Heart right ventricle (tissue), 16 donors: ENCODE measurements at places on chromosomes 2 and 18. TPM values are rescaled to one million over a fixed set of nuclear protein-coding genes. Genes with fewer than 3 reads are reported as not detected.

GRCh38 chr2:48279344-48280090 lies 250.4 kb upstream of the STON1 start:
- no peak overlapping the region for H3K4me3 ChIP-seq
- no peak overlapping the region for H3K27ac ChIP-seq
- no peaks in the 10 kb centered on the region for H3K27me3 ChIP-seq
- DNase-seq: no peak

GRCh38 chr2:10887476-10887875 lies 24.3 kb upstream of the KCNF1 start:
- no peak overlapping the region for H3K27ac ChIP-seq
- H3K4me3 ChIP-seq: no peak overlapping the region
- no peak for DNase-seq

DNA sequence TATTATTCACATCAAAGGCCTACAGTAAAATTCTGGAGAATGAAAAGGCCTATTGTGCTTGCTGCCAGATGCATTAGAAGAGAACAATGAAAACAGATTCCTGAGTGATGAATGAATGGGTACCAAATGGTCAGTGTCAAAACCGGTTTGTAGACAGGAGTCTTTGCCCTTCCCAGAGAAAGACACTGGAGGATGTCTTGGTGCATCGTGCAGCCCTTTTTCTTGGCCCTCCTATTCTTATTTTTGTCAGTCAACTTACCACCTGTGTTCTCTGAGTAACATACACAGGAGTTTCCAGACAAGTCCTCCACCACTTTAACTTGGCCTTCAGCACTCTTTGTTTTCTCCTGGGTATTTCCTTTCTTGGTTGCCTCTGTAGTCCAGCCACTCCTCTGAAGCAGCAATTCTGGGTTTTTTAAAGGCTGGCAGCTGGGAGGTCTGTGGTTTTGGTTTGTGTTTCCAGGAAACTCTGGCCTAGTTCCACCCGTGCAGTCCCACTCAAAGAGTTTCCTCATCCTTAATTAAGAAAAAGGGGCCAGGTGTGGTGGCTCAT lies 29.4 kb downstream of the PSTPIP2 start:
- no peaks in the 10 kb centered on the region for H3K27me3 ChIP-seq
- H3K4me1 ChIP-seq: no peaks in the 10 kb centered on the region
- H3K4me3 ChIP-seq: no peak overlapping the region
- peaks cover 11% of the 10 kb centered on the region for H3K36me3 ChIP-seq

DNA sequence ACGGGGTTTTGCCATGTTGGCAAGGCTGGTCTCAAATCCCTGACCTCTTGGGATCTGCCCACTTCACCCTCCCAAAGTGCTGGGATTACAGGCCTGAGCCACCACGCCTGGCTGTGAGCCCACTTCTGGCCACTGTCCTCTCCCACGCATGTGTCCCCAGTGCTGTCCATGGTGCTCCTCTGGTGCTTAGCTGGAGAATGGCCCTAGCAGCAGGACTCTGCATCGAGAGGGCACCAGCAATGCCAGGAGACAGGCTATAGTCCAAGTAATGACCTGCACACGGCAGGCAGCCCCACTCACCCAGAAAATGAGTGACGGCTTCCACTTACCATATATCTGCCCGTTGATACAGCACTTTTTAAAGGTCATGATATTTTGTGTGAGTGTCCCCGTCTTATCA lies 66.3 kb upstream of the NARS1 start:
- H3K36me3 ChIP-seq: peaks cover 100% of the 10 kb centered on the region
- peak; percentile 16 for DNase-seq
- no peaks in the 10 kb centered on the region for H3K27me3 ChIP-seq
- H3K4me3 ChIP-seq: no peak overlapping the region
- no peaks in the 10 kb centered on the region for H3K4me1 ChIP-seq
- H3K27ac ChIP-seq: no peak overlapping the region

DNA sequence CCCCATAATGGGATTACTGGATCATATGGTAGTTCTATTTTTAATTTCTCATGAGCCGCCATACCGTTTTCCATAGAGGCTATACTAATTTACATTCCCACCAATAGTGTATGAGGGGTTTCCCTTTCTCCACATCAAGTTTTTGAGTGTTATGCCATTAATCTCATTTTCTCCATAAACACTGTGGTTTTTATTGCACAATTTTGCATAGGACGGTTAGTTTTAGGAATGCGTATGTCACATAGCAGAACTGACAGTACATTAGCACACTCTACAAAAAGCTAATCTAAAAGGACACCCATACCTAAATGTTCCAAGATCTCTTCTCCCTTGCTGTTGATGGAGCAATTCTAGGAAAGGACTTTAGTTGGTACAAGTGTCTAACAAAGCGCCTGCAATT lies 32.5 kb downstream of the DARS1 start:
- H3K4me1 ChIP-seq: peaks cover 11% of the 10 kb centered on the region
- no peaks in the 10 kb centered on the region for H3K36me3 ChIP-seq
- no peak overlapping the region for H3K4me3 ChIP-seq
- no peak for DNase-seq

DNA sequence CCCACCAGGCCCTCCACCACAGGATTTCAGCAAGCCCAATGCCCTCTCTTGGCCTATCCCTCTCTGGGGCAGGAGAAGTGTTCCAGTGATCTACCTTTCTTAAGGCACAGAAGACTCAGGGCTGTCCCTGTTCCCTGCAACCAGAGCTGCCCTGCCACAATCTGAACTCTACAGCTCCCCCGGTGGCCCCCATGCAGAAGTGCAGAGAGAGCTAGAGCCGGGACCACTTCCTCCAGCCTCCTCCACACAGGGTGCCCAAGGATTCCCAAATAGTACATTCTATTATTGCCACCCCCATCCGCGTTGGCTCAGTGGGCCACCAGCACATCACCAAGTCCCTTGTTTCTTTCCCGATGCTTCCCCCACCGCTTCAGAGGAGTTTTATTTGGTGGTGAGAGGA lies 114.8 kb upstream of the PTPRM start:
- H3K27ac ChIP-seq: no peak overlapping the region
- no peaks in the 10 kb centered on the region for H3K27me3 ChIP-seq
- H3K4me1 ChIP-seq: no peaks in the 10 kb centered on the region
- no peaks in the 10 kb centered on the region for H3K36me3 ChIP-seq
- no peak overlapping the region for H3K4me3 ChIP-seq
- peak; percentile 31 for DNase-seq

ZNF396 gene
- total RNA-seq: 1.1 TPM

SLC25A12 gene
- total RNA-seq: 169 TPM

WDCP gene
- 6.1 TPM for total RNA-seq

DNA sequence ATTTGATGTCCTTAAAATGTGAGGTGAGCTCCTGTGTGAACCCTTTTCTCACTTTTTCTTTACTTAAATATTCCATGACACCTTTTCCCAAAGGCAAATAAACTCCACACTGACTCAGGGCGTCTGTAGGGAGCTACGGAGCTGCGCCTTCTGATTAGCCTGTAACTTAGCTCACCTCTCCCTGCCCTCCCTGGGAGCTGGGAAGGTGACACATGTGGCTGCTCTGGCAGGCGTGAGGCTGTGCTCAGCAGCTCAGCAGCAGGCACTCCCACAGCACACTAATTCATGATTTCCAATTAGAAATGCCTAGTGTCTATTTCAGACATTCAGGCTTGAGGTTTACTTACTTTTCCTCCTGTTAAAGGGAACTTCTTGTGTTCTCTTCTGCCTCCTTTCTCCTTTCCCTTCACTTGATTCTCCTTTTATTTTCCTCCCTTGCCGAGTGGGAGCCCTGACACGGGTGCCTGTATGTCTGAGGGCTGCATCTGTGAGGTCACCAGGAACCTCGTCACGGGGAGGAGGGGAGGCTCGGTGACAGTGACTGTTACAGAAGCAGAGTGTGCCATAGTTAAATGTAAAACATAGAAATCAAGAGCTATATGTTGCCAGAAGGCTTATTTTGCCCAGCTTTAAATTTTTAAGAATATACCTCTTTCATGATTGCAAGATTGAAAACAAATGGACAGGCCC lies 437.1 kb downstream of the DCDC2C start:
- H3K4me3 ChIP-seq: no peak overlapping the region
- no peak for DNase-seq
- no peaks in the 10 kb centered on the region for H3K4me1 ChIP-seq
- no peaks in the 10 kb centered on the region for H3K36me3 ChIP-seq
- no peak overlapping the region for H3K27ac ChIP-seq

DNA sequence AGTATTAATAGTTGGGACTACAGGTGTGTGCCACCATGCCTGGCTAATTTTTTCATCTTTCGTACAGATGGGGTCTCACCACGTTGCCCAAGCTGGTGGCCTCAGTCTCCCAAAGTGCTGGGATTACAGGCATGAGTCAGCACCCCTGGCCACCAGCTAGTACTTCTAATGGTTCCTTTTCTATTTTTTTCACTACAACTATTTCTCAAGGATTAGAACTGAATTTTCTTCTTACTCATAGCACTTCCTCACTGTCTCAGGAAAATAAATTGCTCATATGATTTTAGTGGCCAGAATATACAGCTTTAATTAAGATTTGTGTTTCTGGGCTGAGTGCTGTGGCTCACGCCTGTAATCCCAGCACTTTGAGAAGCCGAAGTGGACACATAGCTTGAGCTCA lies 43.2 kb upstream of the SOS1 start:
- no peaks in the 10 kb centered on the region for H3K36me3 ChIP-seq
- no peaks in the 10 kb centered on the region for H3K27me3 ChIP-seq
- no peaks in the 10 kb centered on the region for H3K4me1 ChIP-seq
- no peak overlapping the region for H3K4me3 ChIP-seq
- DNase-seq: no peak

STON1 gene
- 4.6 TPM for total RNA-seq

- H3K27ac ChIP-seq: no peak overlapping the region
- no peaks in the 10 kb centered on the region for H3K27me3 ChIP-seq
- no peak overlapping the region for H3K4me3 ChIP-seq
- peaks cover 16% of the 10 kb centered on the region for H3K4me1 ChIP-seq
Observed at GRCh38 chr2:172370821-172371455, 56.4 kb upstream of the ITGA6 start.

MITD1 gene
- 13.1 TPM for total RNA-seq

DNA sequence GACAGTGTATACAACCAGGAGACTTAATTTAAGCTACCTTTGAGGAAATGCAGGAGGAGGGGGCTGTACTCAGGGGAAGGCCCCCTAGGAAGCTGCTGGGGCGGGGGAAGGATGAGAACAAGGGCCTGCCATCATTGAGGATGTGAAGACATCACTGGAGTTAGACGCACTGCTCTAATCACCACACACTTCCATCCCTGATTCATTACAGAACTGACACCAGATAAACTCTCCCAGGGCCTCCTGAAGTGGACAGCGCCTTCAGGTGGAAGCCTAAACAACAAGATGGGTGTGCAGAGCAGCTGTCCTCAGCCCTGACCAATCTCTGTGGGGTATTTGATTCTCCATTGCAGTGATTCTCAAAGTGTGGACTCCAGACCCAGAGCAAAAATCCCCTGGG lies 30.6 kb upstream of the SLC35G4 start:
- H3K4me1 ChIP-seq: no peaks in the 10 kb centered on the region
- no peak overlapping the region for H3K27ac ChIP-seq
- H3K36me3 ChIP-seq: no peaks in the 10 kb centered on the region
- DNase-seq: no peak

- no peaks in the 10 kb centered on the region for H3K27me3 ChIP-seq
- peaks cover 32% of the 10 kb centered on the region for H3K4me1 ChIP-seq
- no peaks in the 10 kb centered on the region for H3K36me3 ChIP-seq
- H3K4me3 ChIP-seq: no peak overlapping the region
Observed at GRCh38 chr2:43368483-43369385, 142.3 kb upstream of the ZFP36L2 start.

GRCh38 chr18:987325-988186 lies 82.9 kb downstream of the ADCYAP1 start:
- H3K27ac ChIP-seq: peak overlapping the region; percentile 46
- H3K4me1 ChIP-seq: peaks cover 13% of the 10 kb centered on the region
- H3K36me3 ChIP-seq: no peaks in the 10 kb centered on the region

GPR17 gene
- total RNA-seq: 0.22 TPM

DNA sequence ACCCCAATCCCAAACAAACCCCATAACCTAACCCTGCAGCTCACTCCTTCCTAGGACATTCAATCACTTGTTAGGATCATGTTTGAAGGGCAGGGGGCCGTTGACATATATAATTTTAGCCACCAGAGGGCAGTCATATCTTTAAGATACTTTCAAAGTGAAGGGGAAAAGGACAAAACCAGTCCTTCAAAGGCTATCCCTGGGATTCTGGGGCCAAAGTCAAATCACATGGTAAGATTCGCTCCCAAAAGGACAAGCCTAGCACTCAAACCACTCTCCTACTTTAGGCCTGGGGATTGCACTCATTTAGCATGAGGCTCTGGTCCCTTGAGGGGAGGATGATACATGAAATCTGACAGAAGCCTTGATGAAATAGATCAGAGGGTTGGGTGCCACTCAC lies 44.6 kb downstream of the HAUS1 start:
- no peaks in the 10 kb centered on the region for H3K4me1 ChIP-seq
- no peak overlapping the region for H3K4me3 ChIP-seq
- H3K36me3 ChIP-seq: no peaks in the 10 kb centered on the region
- DNase-seq: peak; percentile 29
- H3K27me3 ChIP-seq: no peaks in the 10 kb centered on the region

- no peaks in the 10 kb centered on the region for H3K36me3 ChIP-seq
- H3K4me1 ChIP-seq: peaks cover 23% of the 10 kb centered on the region
- no peak overlapping the region for H3K27ac ChIP-seq
- peaks cover 4% of the 10 kb centered on the region for H3K27me3 ChIP-seq
Observed at GRCh38 chr2:19865151-19865550, 36.6 kb downstream of the TTC32 start.

DNA sequence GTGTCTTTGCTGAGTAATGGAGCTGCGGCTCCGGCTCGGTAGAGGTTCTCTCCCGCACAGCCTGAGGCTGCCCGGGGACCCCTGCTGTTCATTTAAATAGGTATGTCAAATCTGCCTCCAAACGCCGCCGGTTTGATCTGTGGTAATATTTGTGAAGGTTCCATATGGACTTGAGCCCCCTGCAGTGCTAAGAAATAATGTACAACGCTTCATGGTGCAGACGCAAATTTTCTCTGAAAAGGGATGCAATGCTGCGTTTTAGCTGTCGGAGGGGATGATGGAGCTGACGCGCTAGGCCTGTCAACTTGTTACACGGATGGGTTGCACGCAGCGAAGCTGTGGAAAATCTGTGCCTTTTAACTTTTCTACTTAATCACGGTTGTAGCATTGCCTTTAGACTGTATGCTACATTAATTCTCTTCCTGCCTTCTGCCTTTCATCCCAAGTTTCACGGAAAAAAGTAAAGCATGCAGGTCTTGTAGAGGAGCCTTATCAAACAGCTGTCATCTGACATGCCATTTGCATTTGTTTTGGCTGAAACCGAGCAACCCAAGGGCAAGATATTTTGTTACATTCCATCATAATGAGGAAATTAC lies 43.2 kb downstream of the MRPS9 start:
- H3K4me3 ChIP-seq: no peak overlapping the region
- H3K4me1 ChIP-seq: peaks cover 16% of the 10 kb centered on the region
- H3K27me3 ChIP-seq: no peaks in the 10 kb centered on the region
- no peak for DNase-seq
- no peak overlapping the region for H3K27ac ChIP-seq

IL36A gene
- total RNA-seq: not detected

SLC4A3 gene
- 356 TPM for total RNA-seq

IL1R2 gene
- total RNA-seq: 1.1 TPM

GRCh38 chr2:164589522-164589921 lies 31.8 kb downstream of the GRB14 start:
- H3K27ac ChIP-seq: no peak overlapping the region
- no peaks in the 10 kb centered on the region for H3K4me1 ChIP-seq
- no peaks in the 10 kb centered on the region for H3K27me3 ChIP-seq
- H3K36me3 ChIP-seq: no peaks in the 10 kb centered on the region
- H3K4me3 ChIP-seq: no peak overlapping the region
